GM23248 (cell line): ENCODE measurements at places on chromosomes 13 and 19.

GRCh38 chr13:104411141-104411765, 1345.0 kb upstream of the SLC10A2 start:
- DNase-seq, result no peak

- DNase-seq, result no peak
These were observed 604.4 kb upstream of the SPRY2 start for GRCh38 chr13:80945328-80945727.

DNA sequence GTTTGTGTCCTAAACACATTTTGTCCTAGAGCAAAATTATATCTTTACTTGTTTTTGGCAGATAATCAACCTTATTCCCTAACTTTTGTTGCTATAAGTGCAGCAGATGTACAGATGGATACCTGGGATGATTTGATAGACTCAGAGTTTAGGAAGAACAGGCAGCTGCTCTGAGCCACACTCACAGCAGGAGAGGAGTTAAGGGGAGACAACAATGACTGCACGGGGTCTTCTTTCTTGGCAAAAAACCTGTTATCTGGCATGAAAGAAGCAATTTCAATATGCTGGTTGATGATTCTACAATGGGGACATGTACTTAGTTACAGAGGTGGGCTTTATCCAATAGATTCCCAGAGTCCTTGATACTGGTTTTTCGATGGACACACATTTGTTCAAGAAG, 258.9 kb upstream of the PCDH9 start:
- no peak for DNase-seq

GRCh38 chr19:35337097-35337983, 8.4 kb downstream of the CD22 start:
- no peak for DNase-seq

GRCh38 chr13:57846600-57847173, 215.1 kb downstream of the PCDH17 start:
- DNase-seq, result no peak

- no peak for DNase-seq
These were observed 104.6 kb downstream of the TEX26 start for GRCh38 chr13:31036731-31037695.

DNA sequence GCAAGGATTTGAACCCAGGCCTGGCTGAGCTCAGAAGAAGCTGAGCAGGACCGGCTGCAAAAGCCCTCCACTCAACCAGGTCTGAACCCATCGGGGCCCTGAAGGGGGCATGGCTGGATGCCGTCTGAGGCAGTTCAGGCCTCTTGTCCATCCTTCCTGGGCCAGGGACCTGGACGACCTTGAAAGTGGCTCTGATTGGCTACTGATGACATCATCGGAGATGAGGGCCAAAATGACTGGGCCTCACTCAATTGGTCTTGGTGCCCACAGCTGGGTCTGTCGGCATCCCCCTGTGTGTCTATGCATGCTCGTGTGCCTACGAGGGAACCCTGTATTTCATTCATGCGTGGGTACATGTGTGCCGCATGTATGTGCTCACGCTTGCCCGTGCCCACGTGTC, 71.8 kb downstream of the PTPRS start:
- DNase-seq, result no peak

- DNase-seq, result peak; percentile 59
These were observed 1.3 kb upstream of the KCNC3 start for GRCh38 chr19:50330365-50331078.

DNA sequence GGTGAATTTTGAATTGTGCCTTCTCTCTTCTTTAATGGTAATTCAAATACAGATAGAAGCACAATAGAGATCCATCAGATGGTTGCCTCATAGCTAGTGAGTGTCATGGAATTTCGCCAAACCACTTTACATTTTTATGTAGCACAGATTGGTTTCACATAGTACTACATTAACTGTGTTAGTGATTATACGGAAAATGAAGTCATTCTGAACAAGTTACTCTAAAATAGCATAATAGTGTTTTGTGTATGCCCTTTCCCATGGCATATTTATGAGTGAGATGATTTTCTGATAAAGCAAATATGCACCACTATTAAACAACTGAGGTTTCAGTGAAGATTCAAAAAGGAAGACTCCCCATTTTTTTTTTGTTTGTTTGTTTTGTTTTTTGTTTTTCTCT, 1623.5 kb downstream of the PCDH9 start:
- DNase-seq, result no peak

GRCh38 chr13:41782086-41782485, 178.8 kb downstream of the VWA8 start:
- DNase-seq, result no peak

DNA sequence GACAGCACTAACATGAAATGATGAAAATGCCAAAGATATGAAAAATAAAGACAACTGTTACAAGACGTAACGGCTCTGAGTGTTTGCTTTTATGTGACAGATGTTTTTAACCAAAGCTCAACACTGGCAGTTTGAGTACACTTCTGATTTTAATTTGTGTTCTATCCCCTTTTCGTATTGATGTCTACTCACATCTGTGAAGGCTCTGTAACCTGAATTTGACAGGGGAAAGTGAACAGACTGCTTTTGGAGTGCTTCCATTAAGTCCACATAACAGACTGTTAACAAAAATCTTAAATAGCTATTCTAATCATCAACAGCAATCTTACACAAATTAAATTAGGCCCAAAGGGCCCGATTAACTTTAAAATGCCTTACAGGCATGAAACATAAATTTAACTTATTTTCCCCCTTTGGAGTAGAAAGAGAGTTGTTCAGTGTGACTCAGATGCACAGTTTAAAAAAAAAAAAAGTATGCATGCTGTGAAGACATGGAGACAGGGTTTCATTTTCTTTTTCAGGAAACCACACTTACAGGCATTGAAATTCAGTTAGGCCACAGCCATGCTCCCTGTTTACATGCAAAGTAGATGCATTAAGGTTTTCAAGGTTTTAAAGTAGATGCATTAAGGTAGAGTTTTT, 16.3 kb upstream of the RNASEH2B start:
- DNase-seq, result peak; percentile 45

DNA sequence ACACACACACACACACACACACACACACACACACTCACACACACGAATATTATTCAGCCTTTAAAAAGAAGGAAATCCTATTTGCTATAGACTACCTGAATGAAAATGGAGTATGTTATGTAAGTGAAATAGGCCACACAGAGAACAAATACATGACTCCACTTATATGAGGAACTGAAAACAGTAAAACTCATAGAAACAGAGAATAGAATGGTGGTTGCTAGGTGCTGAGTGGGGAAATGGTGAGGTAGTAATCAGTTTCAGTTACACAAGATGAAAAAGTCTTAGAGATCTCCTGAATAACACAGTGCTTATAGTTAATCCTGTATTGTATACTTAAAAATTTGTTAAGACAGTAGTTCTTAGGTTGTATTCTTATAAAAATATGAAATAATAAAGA, 8.2 kb downstream of the ZNF677 start:
- DNase-seq, result no peak

DNA sequence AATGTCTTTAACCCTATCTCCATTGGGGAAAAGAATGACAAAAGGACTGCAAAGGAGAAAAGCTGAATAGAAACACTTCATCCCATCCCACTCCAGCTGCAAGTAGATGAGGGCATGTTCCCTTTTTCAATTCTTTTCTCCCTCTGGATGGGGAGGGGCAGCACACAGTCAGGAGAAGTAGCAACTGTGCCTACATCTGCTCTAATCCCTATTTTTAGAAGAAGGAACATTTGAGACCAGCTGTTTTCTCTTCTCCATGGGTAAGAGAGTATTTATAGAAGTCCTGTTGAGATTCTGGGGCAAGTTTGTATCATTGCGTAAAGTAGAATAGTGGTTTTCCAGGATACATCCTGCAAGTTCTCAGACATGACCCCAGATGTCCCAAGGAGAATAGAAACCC, 9.3 kb upstream of the GTF3A start:
- no peak for DNase-seq

- DNase-seq, result no peak
These were observed 60.4 kb downstream of the DLEU7 start for GRCh38 chr13:50783066-50783465.

GRCh38 chr19:49573425-49573824, 6.9 kb downstream of the NOSIP start:
- DNase-seq, result peak; percentile 34

DNA sequence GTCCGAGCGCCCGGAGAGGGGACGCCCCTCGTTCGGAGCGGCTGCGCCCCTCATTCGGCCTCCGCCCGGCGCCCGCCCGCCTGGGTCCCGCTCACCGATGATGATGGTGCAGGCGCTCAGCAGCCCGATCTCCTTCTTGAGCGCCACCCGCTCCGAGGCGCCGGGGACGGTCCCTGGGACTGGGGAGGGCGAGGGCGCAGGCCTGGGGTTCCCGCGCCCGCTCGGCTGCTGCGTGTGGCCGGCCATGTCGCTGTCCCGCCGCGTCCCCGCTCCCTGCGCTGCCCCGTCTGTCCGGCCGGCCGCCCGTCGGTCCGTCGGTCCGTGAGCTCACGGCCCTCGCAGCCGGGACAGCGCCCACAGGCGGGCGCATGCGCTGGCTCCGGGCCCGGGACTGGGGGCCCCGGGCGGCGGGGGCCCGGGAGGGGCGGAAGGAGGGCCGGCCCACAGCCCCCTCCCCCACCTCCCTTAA, at the start of gene SLC7A10:
Gene SLC7A10 (minus strand): TSS at position 393 of the 469 bp plus-strand sequence. CDS start 147 bp downstream, at position 246.
- peak; percentile 25 for DNase-seq

DNA sequence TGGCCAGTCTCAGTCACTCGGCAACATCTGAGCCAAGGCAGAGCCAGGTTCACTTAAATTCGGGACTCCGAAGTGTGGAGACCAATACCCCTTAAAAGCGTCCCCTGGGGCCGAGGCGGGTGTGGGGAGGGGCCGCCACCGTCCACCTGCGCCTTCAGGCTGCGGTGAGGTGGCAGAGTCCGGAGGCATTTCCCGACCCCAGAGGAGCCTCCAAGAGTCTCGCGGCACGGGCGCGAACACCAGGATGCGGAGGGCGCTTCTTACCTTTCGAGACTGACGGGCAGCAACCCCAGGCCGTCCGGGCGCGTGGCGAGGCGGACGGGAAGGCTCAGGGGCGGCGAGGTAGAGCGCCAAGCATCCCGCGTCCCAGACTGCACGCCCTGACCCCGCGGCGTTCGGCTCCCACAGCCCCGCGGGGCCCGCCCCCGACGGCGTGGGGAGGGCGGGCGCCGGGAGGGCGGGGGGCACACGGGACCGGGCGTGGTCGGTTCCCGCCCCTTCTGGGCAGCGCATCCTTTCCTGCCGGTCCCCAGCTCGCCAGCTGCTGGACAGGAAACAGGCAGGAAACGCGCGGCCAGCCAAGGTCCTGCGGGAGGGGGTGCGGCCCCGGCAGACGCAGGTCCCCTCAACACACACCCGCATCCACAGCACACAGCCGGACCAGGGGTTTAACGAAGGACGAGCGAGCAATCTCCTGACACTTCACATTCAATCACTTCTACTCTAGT, at the start of gene THSD1:
Gene THSD1 (minus strand): TSS at position 406 of the 728 bp plus-strand sequence. CDS start 3,572 bp downstream, outside the sequence.
- DNase-seq, result peak; percentile 73

GRCh38 chr13:40155201-40155600, 499.7 kb downstream of the COG6 start:
- no peak for DNase-seq

DNA sequence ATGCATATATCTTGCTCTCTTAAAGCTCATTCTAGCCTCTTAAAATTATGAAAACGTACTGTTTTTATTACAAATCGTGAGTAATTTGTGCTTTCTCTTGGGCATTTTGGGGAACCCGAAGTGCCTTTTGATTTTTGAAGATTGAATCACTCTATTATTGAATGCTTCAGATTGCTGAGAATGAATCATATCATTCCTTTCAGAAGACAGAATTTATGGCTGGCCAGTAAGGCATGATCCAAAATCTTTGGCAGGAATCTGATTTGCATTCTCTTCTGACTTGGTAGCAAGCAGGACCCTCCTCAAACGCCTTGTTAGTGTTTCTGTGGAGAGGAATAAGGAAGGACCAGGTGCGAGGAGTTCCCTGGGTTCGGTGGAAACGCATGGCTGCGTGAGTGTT, 49.5 kb downstream of the STARD13 start:
- peak; percentile 89 for DNase-seq

GRCh38 chr13:48221686-48222187, 11.3 kb upstream of the ITM2B start:
- DNase-seq, result no peak

DNA sequence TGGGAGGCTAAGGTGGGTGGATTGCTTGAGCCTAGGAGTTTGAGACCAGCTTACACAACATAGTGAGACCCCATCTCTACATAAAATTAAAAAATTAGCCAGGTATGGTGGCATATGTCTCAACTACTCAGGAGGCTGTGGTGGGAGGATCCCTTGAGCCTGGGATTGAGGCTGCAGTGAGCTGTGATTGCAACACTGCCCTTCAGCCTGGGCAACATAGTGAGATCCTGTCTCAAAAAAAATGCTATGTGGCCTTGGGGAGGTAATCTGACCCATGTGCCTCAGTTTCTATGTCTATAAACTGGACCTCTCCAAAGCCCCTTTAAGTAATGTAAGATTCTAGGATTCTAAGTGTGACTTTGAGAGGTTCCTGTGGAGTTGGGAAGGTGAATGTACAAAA, 25.2 kb downstream of the ARL11 start:
- DNase-seq, result no peak

- DNase-seq, result no peak
These were observed 68.1 kb downstream of the ARHGEF7 start for GRCh38 chr13:111183087-111183645.

DNA sequence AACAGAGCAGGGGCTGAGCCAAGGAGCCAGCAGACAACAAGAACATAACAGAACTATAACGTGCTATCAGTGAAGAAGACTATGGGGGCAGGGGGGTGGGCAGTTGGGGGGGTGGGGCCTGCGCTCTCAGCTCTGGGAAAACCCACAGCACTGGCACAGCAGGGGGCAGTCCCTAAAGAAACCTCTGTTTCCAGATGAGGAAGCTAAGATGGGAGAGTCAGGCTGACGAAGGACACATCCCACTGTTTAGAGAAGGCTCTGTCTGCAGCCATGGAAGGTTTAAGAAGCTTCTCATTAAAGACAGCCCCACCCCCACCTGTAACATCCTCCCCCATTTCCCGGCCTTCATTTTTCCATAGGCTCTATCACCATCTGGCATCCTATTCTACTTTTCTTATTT, 7.1 kb upstream of the DOCK9 start:
- DNase-seq, result no peak

- DNase-seq, result peak; percentile 52
These were observed 12.7 kb downstream of the KLHL26 start for GRCh38 chr19:18649371-18650020.

GRCh38 chr13:42999491-42999890, 7.5 kb upstream of the EPSTI1 start:
- DNase-seq, result no peak

- DNase-seq, result no peak
These were observed 104.7 kb downstream of the CRYL1 start for GRCh38 chr13:20420938-20421337.

GRCh38 chr19:51765086-51765485, 4.1 kb downstream of the FPR2 start:
- no peak for DNase-seq

GRCh38 chr13:94596575-94596971, 621 bp upstream of the TGDS start:
- DNase-seq, result no peak

GRCh38 chr19:47036097-47036651, 12.2 kb downstream of the TMEM160 start:
- DNase-seq, result peak; percentile 46
